ENCODE measurements at places on chromosomes 13 and 19.

DNA sequence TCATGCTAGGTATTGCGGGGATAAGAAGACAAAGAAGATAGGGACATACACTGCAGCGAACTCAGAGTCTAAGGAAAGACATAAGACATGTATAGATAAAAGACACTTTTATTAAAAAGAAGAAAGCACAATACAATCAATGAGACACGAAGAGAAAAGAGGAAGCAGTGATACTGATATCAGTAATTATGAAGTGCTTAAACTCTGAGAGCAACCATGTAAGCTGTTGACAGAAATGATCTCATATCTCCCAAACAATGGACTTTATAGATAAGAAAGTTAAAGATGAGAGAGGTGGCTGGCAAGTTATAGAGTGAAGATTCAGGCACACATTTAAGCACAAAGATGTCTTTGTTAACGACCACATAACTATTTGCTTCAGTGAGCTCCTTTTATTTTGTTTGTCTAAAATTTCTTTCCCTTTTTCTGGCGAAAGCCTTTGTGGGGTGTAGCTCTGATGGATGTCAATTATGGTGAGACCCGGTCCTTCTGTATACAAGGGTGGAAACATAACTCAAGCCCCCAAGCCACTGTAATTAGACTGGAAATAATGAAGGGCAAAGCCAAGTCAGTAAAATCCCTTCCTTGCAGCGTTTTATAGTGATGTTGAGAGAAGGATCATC lies 818.0 kb upstream of the SLC10A2 start:
- no peak for DNase-seq

GRCh38 chr19:17766543-17767131 lies 15.4 kb downstream of the FCHO1 start:
- no peak for DNase-seq

- DNase-seq = no peak
Observed at GRCh38 chr13:50419331-50419865, 404.2 kb downstream of the KCNRG start.

DNA sequence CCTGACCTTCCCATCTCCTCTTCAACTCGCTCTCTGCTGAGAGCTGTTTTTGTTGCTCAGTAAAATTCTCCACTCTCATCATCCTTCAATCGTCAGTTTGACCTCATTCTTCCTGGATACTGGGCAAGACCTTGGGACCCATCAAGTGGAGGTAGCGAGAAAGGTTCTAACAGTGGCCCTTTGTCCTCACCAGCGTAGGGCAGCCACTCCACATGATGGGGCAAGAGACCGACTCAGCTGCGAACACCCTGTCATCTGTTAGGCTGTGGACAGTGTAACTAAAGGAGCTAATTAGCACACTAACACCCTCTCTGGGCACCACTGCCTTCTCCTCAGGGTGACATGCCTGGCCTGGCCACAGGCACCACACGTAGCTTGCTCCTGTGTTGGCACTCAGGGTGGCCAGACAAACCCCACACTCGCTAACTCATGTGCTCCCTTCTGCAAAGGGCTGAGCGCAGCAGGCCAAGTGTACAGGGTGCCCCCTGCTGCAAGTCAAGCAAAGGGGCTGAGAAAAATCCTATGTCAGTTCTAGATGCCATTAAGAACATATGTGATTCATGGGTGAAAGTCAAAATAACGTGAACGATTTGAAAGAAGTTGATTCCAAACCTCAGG lies 1216.0 kb downstream of the SLITRK5 start:
- no peak for DNase-seq

GRCh38 chr13:99527301-99527700 lies 26.0 kb downstream of the TM9SF2 start:
- DNase-seq = no peak

DNA sequence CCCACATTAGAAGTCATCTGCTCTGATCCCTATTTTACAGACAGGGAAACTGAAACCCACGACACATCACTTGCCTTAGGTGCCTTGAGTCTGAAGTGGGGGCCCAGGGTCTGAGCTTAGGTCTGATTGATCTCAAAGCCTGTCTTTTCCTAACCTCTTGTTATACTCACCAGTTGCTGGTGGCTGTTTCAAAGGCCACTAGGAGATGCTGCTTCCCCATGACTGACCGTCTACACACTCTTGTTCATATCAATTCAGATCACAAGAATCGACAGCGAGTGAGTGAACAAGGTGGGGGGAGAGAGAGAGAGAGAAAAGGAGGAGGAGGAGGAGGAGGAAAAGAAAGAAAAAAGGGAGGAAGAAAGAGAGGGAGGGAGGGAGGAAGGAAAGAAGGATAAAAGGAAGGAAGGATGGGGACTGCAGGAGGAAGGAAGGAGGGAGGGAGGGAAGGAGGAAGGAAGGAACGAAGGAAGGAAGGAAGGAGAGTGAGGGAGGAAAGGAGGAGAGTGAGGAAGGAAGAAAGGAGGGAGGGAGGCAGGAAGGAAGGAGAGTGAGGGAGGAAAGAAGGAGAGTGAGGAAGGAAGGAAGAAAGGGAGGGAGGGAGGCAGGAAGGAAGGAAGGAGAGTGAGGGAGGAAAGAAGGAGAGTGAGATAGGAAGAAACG lies 3.3 kb downstream of the OR10H1 start:
- DNase-seq = no peak

GRCh38 chr13:50509167-50509566 lies 334.3 kb downstream of the DLEU7 start:
- DNase-seq = no peak

- no peak for DNase-seq
Observed at GRCh38 chr19:408902-409515, at the start of gene C2CD4C. Gene C2CD4C, minus strand, starts transcription at chr19:409147. Its CDS starts 786 bp downstream, at chr19:408361.

GRCh38 chr19:46480415-46480814 lies 9.1 kb upstream of the PNMA8A start:
- DNase-seq = no peak

DNA sequence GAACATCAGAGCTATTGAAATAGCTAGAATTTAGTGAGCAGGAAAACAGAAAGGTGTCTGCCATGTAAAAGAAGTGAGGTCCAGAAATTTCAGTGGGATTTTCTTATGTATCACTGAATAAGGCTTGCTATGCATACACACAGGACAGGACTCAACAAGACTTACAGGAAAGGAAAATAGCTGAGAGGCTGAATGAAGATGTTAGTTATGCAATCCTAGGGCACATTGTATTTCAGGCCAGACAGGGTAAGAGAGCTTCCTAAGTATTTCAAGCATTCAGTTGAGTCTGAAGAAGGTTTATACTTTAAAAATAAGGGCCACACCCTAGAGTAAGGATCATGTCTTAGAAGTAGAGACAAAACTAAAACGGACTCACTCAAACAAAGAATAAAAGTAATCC lies 419.9 kb upstream of the PRR20A start:
- no peak for DNase-seq

DNA sequence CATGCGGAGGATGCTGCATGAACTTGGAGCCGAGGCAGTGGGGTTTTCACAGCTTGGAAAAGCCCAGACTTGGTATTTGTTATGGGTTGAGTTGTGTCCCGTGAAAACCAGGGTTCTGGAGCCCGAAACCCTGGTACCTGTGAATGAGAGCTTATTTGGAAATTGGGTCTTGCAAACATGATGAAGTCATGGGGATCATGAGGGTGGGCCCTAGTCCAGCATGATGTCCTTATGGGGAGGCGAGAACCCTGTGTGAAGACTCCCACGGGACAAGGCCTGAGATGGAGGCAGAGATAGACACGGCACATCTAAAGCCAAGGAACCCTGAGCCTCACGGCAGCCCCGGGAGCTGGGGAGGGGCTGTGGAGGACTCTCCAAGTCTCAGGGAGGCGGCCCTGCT lies 82.3 kb downstream of the ANKRD10 start:
- no peak for DNase-seq

GRCh38 chr19:5820785-5821184 lies 15.9 kb downstream of the NRTN start:
- no peak for DNase-seq
